Fibroblast of the aortic adventitia (primary cell): ENCODE measurements at places on chromosomes 7 and 10.

- DNase-seq: no peak
Measured at GRCh38 chr7:103833401-103833800, 156.1 kb downstream of the RELN start.

- no peak for DNase-seq
Measured at GRCh38 chr7:130022115-130022514, 29.1 kb downstream of the ZC3HC1 start.

GRCh38 chr7:27647046-27647445 is 15.6 kb downstream of the HIBADH start:
- peak; percentile 30 for DNase-seq

DNA sequence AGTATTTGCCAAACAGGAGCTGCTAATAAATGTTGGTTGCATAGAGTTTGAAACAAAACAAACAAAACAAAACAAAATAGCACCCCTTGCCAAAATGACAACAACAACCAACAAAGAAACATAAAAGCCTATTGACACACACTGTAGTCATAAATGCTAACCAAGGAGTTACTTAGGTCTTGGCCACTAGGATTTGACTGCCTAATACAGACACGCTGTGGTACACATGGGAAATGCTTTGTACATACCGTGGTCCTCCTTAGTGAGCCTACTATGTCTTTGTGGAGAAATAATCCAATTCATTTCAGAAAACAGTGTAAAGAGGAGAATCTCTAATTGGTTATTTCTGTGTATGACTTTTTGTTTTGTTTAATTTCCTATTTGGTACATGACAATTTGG is 53.2 kb upstream of the MTPN start:
- DNase-seq: no peak

- no peak for DNase-seq
Measured at GRCh38 chr10:124977648-124978375, 35.9 kb downstream of the ZRANB1 start.

GRCh38 chr10:83801983-83802382 is 337.3 kb upstream of the GHITM start:
- no peak for DNase-seq

GRCh38 chr7:41837916-41838315 is 135.0 kb upstream of the INHBA start:
- no peak for DNase-seq

DNA sequence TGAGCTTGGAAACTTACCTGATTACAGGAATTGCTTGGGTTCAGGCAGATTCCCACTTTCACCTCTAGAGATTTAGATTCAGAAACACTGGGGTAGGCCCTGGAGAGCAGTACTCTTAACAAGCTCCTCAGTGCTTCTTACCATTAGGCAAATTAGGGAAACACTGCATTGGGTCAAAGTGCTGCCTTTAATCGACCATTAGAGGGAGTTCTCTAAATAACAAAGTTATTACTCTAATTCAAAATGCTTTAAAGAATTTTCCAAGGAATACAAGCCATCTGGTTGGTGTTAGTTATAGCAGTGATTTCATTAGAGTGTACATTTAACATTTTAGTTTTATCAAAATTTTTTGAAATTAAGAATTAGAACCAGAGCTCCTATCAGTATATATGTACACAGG is 324.5 kb downstream of the GFRA1 start:
- peak; percentile 47 for DNase-seq

DNA sequence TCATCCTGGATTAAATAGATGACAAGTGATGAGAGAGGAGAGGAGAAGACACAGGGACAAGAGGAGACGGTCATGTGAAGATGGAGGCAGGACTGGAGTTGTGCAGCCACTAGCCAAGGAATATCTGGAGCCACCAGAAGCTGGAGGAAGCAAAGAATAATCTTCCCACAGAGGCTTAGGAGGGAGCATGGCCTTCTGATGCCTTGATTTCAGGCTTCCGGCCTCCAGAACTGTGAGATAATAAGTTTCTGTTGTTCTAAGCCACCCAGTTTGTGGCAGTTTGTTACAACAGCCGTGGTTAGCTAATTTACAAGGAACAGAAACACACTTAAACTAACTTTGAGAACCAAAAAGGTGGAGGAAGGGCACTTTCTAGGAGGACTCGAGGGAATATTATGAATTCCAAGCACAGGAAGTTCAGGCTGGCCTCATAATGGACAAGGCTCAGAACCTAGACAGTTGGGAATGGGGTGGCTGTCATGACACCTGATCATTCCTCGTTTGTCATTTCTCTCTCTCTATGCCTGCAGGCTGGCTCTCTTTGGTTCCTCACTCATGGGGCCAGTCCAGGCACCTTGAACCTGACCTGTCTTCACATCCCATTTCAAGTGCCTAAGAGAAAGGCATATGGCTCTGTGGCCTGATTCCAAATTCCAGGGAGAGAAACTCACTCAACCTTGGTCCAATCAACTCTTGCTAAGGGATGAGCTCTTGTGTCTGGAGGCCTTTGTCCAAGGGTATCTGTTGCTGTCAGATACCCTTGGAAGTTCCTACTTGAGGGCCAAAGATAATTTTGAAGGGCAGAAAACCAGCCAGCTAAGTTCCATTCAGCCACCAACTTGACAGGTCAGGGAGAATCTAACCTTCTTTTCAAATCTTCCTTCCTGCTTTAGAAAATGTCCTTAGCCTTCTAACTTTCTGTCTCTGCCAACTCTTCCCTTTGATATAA is 33.5 kb upstream of the PDZD8 start:
- DNase-seq: no peak

GRCh38 chr7:74403521-74404387 is 50.0 kb upstream of the GTF2IRD1 start:
- DNase-seq: no peak

- peak; percentile 35 for DNase-seq
Measured at GRCh38 chr7:116547347-116547746, 22.5 kb downstream of the CAV1 start.

DNA sequence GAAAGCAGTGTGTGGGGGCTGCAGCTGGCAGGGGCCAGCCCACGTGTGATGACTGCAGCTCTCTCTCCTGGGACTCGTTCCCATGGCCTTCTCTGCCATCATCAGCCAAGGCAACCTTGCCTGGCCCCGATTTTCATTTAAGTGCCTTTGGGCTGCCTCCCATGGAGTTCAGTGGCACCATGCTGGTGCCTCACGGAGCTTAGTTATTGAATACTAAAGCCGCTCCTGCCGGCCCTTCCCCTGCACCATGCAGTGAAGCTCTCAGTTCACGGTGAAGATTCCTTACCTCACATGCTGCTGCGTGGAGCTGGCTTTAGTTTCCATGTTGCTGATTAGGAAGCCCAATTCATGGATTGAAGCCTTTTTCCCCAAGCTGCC is 141.5 kb upstream of the EEPD1 start:
- no peak for DNase-seq

DNA sequence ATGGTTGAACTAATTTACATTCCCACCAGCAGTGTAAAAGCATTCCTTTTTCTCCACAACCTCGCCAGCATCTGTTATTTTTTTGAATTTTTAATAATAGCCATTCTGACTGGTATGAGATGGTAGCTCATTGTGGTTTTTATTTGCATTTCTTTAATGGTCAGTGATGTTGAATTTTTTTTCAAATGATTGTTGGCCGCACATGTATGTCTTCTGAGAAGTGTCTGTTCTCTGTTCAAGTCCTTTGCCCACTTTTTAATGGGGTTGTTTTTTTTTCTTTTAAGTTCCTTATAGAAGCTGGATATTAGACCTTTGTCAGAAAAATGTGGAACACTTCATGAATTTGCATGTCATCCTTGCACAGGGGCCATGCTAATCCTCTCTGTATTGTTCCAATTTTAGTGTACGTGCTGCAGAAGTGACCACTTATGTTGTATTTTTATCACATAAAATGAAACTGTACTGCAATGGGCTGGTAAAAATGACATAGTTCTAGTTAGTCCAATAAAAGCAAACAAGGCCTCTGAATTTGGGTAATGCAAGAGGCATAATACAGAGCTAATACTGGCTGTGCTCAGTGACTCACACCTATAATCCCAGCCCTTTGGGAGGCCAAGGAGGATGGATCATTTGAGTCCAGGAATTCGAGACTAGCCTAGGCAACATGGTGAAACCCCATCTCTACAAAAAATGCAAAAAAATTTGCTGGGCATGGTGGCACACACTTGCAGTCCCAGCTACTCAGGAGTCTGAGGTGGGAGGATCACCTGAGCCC is 70.3 kb downstream of the ABI1 start:
- DNase-seq: peak; percentile 16

GRCh38 chr10:31816318-31816717 is 112.3 kb downstream of the ARHGAP12 start:
- peak; percentile 60 for DNase-seq

- no peak for DNase-seq
Measured at GRCh38 chr7:5420881-5421713, 2.5 kb downstream of the TNRC18 start.

GRCh38 chr7:157734676-157735640 is 398.2 kb downstream of the DNAJB6 start:
- no peak for DNase-seq

DNA sequence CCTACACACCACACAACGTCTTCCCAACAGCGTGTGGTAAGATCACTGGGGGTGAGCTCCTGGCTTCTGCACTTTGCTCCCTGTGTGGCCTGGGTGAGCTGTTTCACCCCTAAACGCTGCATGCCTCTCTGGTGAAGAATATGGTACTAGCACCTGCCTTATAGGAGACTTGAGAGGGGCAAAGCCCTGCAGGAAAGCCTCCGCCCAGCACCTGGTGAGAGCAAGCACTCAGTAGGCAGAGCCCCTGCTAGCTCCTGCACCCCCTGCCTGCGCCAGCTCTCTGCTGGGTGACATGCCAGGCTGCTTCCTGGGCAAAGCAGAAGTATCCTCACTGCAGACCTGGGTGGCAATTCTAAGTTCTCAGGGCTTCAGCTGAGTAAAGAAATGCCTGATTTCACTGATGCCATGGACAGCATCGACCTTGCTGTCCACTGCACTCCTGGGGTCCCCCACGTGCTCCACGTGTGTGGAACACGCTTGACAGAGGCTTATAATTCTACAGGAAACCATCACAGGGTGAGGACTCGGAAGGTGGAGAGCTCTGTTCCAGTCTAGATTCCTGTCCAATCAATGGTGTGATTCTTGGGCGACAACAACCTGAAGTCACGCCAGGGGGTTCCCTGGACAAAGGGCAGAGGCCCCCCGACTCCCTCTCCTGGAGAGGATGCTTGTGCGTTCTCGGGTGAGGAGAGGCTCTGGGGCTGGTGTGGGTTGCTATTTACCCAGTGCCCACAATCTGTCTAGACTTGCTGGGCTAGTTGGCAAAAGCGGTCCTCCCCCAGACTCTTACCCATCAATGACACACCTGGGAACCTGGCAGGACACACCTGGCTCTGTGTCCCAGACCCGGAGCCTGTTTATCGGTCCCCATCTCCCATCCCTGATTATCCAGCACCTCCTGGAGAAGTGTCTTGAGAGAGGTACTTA is 5.0 kb upstream of the CALML5 start:
- no peak for DNase-seq

GRCh38 chr7:114985116-114985715 is 63.3 kb downstream of the MDFIC start:
- no peak for DNase-seq

GRCh38 chr10:79179164-79179956 is 110.6 kb downstream of the ZMIZ1 start:
- no peak for DNase-seq
